Inflammatory macrophage treated with lipopolysaccharide for 4 hours (primary cell): ENCODE measurements at places on chromosomes 12 and 14.
A peak's percentile ranks its signal among the peaks of the same experiment; 100 is the strongest.

GRCh38 chr12:69430942-69431590 is 39.1 kb upstream of the FRS2 start:
- no peak for DNase-seq

GRCh38 chr12:115606040-115606439 is 671.5 kb downstream of the MED13L start:
- no peak for DNase-seq

GRCh38 chr12:103391103-103391502 is 104.7 kb downstream of the C12orf42 start:
- DNase-seq, result no peak

DNA sequence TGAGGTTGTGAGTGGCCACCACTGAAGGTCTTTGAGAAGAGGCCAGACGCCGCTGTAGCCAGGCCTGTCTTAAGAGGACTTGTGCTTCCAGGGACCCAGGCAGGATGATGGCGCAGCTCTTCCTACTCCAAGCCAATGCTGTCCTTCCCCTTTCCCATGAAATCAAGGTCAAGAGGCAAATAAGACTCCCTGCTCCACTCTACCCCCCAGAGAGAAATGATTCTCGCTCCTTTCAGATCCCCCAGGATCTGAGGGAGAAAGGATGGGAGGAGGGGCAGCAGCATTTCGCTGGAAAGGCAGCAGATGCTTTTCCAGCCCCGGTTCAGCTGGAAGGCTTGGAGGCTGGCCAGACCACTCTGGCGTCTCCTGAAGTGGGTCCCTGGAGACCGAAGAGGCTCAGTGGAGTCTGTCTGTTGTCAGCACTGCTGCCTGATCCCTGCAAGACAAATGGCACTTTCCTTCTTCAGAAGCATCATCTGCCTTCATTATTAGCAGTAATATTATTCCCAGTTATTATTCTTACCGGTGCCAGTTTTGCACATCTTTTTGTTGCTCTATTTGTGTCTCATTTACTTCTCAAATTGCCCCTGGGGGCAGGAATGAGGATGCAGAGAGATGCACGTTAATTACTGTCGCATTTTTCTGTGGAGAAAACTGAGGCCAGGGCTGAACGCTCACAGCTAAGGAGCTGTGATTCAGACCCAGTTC is 51.4 kb downstream of the C14orf132 start:
- DNase-seq, result no peak

DNA sequence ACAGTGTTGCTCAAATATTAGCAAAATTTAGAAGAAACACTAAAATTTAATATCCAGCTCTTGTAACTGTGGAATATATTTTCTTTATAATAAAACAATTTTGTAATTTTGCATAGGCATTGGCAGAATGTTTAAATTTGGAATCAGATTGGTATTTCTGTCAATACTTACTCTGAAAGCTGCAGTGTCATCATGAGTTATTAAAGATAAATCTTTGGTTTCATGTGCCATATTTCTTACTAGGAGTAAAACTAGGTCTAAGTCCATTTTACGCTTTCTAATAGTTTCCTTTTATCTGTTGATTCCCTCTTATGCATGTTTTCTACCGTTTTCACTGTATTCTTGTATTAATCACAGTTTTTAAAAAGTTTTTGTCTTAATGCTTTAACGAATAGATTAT is 49.7 kb downstream of the CCDC91 start:
- no peak for DNase-seq

GRCh38 chr14:65849091-65849490 is 436.6 kb downstream of the FUT8 start:
- no peak for DNase-seq

DNA sequence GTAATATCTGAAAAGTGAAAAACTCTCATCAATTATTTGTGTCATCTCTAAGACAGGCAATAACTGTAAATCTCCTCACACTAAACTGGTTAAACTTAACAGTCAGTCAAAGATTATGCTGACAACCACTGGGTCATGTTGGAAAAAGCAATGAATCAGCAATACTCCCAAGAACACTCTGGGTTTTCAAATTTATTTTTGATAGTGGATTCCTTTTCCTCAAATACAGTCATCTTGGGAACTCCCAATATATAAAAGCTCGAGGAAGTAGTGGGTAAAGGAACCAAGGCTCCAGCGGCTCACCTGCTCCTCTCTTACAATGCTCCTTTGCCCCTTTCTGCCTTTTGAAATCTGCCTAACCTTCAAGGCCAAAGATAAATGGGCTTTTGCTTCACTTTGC is 70.0 kb downstream of the ARMH4 start:
- no peak for DNase-seq

DNA sequence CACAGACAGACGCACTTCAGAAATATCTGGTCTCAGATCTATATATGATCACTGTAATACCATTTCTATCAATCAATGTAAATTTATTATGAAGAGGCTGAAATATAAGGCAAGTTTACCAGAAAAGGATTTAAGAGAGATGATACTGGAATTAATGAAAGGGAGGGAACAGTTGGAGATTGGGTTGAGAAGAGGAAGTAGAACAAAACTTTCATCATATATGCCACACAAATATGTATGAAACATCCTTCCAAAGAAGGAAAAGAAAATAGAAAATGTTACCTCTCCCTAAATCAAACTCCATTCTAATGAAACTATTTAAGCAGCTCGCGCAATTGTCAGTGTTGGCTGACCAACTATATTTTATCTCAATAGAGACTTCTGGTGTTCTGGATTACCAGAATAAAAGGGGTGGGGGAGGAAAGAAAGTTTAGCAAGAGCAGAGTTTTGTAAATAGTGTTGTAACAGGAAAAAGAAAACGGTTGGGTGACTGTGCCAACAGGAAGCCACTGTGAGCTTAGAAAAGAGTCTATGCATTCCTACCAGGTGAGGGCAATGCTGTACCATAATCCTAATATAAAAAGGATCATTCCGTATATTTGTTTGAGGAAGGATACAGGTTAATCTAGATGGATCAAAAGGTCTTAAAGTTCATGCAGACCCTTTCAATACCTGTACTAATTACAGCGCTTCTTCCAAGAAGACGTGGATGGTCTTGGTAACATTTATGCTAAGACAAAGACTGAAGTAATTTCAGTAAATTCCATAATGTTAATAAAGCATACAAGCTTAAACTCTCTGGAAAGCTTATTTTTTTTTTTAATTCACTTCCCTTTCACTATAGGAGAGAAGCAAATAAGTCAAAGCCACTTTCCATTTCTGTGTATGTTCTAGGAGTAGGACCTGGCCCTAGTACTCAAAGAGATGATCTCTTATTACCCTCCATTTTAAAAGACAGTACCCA is 14.5 kb upstream of the LLPH start:
- peak; percentile 82 for DNase-seq

DNA sequence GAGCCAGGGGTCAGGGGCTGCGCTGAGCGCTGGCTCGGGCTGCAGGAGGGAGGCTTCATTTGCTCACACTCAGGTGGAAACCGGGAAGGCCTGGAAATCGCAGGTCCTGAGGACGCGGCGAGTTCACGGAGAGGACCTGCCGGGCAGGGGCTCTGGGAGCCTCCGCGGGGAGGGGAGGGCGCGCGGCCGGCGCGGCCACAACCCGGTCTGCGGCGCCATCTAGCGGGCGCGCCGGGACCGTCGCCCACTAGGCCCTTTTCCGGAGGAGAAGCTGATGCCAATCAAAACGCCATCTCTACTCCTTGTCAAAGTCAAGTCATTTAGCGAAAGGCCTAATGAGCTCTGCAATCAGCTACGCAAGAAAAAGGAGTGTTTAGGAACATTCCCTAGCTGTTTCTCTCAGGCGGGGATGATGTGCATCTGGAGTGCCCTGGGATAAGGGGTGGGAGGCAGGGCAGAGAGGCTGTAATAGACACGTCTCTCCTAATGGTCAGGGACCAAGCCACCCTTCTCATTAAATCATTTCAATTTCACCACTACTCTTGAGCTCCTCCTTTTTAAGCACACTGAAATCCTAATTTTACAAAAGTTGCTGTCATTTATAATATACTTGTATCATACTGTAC is 885.8 kb upstream of the TMEM132C start:
- peak; percentile 13 for DNase-seq

DNA sequence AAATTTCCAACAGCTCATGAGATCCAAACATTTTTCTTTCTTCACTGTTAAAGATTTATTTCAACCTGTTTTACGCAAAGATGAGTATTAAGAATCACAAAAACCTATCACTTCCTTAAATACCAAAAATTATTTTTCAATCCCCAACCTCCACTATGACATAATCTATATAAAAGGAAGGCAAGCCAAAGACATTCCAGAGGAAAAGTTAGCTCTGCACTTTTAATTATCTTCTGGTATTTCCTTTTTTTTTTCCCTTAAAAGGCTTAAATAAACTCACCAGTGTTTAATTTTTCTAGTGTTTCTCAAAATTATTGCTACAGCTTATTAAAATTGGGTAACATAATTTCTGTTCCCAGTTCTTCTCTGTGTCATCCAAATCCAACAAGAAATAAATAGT is 75.9 kb downstream of the BMP4 start:
- no peak for DNase-seq

DNA sequence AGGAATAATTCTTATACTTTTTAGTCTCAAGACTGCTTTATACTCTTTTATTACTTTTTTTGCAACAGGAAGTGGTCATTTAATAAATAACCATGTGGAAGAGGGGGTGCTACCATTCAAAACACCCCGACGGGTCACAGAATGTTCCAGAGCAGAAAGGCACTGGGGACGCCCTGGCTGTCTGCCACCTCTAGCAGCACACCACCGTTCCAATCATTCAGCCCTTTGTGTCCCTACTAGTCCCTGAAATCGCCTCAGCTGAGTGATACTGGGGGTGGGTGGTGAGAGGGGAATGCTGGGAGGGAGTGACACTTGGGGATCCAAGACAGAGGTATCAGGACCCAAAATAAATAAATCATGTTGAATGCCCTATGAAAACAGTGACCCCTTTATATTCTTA is 52.4 kb downstream of the MON2 start:
- DNase-seq, result no peak

- DNase-seq, result no peak
Measured at GRCh38 chr14:55893705-55894104, 224.5 kb upstream of the PELI2 start.

DNA sequence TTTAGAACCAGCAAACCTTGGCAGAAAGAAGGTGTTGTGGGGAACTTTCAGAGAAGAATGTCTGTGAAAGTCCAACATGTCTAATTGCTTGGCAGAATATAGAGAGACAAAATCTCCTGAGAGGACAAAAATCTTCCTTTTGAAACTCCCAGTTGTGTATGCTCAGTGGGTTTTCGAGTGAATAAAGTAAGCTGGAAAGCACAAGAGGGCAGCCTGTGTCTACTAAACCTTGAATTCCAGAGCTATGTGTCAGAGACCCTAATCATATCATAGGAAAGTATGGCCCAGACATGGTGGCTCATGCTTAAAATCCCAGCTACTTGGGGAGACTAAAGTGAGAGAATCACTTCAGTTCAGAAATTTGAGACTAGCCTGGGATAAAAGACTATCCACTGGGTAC is 661.2 kb downstream of the SLC16A7 start:
- DNase-seq, result no peak

DNA sequence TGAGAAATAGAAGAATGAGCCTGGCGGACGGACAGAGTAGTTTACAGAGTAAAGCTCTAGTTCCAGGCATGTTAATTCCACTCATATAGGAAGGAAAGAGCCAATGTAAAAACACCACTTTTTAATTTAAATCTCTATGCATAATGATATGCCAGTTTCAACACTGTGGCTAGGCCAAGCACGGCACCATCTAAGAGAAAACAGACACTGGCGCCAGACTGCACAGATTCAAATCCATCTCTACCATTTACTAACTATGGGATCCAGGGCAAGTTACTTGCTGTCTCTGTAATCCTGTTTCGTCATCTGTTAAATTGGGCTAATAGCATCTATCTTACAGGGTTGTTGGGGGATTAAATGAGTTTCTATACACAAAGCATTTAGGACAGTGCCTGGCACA is 27.5 kb downstream of the RMST start:
- no peak for DNase-seq

GRCh38 chr14:91872011-91872501 is 4.7 kb upstream of the TC2N start:
- DNase-seq, result peak; percentile 30

- DNase-seq, result no peak
Measured at GRCh38 chr14:101774006-101774795, 12.7 kb downstream of the PPP2R5C start.

GRCh38 chr14:43981135-43981768 is 525.8 kb downstream of the FSCB start:
- DNase-seq, result no peak

DNA sequence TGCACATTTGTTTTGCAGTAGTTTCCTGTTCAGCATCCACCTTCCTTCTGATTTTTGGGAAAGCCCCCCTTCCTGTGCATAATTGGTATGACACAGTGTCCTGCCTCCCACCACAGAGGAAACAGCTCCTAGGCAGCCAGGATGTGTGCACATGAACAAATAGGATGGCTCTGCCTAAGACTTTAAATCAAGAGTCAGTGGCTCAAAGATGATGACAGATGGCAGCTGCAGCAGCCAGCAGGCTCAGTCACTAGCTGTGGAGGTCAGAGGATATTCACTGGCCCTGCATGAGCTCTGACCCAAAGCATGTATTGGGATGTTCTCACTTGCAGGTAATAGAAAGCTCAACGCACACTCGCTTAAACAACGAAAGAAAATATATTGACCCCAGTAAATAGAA is 90.3 kb downstream of the KCNK10 start:
- DNase-seq, result no peak

GRCh38 chr14:97994020-97994531 is 1196.9 kb downstream of the VRK1 start:
- DNase-seq, result no peak

GRCh38 chr12:57872362-57872761 is 25.8 kb upstream of the CTDSP2 start:
- DNase-seq, result no peak

- DNase-seq, result no peak
Measured at GRCh38 chr14:29233188-29233587, 466.6 kb downstream of the FOXG1 start.

- no peak for DNase-seq
Measured at GRCh38 chr14:69955855-69956845, 76.9 kb downstream of the SMOC1 start.

DNA sequence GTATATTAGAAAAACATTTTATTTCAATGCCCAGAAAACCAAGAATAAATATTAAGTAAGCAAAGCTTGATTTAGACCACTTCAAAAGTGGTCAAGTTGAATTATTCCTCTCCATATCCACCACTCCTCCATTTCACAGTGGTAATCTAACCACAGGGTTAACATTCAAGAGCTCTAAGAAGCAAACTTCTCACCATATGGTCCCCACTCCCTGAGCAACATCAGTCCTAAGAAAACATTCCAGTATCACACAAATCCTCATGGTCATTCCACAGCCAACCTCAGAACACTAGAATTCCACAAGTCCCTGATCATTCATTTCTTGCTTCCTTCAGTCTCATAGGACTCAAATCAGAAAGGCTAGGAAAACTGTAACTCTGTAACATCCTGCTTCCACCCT is 47.9 kb downstream of the ST8SIA1 start:
- no peak for DNase-seq

DNA sequence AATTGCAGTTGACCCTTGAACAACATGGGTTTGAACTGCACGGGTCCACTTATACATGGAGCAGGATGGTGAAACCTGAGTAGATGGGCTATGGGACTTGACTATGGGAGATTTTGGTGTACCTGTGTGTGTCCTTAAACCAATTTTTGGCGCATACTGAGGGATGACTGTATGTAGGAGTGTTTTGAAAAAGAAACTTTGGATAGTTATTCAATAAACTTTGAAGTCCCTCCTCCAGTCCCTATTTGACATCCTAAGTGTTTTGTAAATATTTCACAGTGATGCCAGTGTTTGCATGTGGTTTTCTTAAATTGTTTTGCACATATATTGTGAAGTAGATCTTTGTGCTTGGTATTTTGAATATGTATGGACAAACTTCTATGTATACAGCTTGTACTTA is 12.4 kb downstream of the KTN1 start:
- no peak for DNase-seq

- DNase-seq, result no peak
Measured at GRCh38 chr14:38710196-38710595, 392.8 kb downstream of the SEC23A start.
